ENCODE measurements at places on chromosomes 12 and 14. TPM values are rescaled to one million over a fixed set of nuclear protein-coding genes. Genes with fewer than 3 reads are reported as not detected.

Gene MAP1LC3B2
- total RNA-seq: 0.72 TPM

Gene TOMM20L
- total RNA-seq: not detected

Gene CFAP73
- not detected for total RNA-seq

Gene MAPKAPK5
- total RNA-seq: 48.2 TPM

Gene FBLN5
- total RNA-seq: 2.9 TPM

Measured in thoracic aorta endothelial cell (primary cell).